Activated CD4-positive, alpha-beta T cell treated with anti-CD3 and anti-CD28 coated beads, Interleukin-2, amount 10 ng/mL, durations not matched to agents 7 days and 5 days (primary cell): ENCODE measurements at places on chromosomes 16 and 17.

DNA sequence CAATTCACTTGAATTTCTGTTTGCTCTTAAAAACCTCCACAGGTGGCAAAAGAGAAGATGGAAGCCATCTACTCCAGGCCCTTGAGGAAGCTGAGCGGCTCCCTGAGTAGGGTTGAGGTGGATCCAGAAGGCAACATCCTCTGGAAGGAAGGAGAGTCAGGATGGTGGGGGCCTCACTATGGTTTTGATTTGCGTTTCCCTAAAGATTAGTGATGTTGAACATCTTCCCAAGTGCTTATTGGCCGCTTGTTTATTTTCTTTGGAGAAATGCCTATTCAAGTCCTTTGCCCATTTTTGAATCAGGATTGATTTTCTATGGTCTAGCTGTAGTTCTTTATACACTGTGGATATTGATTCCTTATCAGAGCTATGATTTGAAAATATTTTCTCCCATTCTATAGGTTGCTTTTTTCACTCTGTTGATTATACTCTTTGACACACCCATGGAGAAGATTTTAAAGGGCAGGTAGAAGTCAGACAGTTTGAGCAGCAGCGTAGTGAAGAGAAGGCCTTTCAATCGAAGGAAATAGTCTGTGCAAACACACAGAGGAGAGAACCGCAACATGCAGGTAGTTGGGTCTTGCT lies 58.6 kb downstream of the WSB1 start:
- peak overlapping the region; percentile 77 for H3K4me3 ChIP-seq
- H3K36me3 ChIP-seq: no peaks in the 10 kb centered on the region
- H3K27ac ChIP-seq: peak overlapping the region; percentile 44
- peaks cover 30% of the 10 kb centered on the region for H3K4me1 ChIP-seq

- H3K27me3 ChIP-seq: peaks cover 4% of the 10 kb centered on the region
- no peak overlapping the region for H3K27ac ChIP-seq
- no peaks in the 10 kb centered on the region for H3K36me3 ChIP-seq
- no peak overlapping the region for H3K4me3 ChIP-seq
- no peak for DNase-seq
- no peaks in the 10 kb centered on the region for H3K4me1 ChIP-seq
Observed at GRCh38 chr17:66016231-66016630, 175.7 kb downstream of the CEP112 start.

DNA sequence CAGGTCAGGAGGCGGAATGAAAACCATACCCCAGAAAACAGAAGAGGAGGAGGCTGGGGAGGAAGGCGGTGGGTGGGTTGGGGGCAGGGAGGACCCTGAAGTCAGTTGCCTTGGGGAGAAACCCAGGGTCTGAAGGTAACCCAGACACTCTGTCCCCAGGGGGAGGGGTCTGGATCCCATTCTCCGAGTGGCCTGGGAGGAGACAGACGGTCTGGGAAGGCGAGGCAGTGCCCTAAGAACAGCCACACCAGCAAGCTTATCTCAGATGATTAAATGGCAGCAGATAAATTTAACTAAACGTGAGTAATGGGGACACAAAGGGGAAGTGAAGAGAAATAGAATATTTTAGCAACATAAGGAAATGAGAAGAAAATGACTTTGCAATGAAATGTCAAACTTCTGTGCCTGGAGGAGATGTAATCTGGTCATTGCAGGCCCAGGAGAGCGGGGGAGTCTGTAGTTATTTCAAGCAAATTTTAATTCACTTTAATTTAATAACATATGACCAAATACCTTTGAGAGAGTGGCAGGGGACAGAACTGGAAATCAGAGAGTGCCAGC lies 21.4 kb upstream of the ZFP90 start:
- H3K36me3 ChIP-seq: no peaks in the 10 kb centered on the region
- no peak overlapping the region for H3K27ac ChIP-seq
- no peak overlapping the region for H3K4me3 ChIP-seq
- H3K27me3 ChIP-seq: peaks cover 5% of the 10 kb centered on the region

GRCh38 chr17:79872762-79873161 lies 33.5 kb upstream of the CBX4 start:
- H3K27ac ChIP-seq: no peak overlapping the region
- H3K36me3 ChIP-seq: no peaks in the 10 kb centered on the region

GRCh38 chr17:83127431-83128160 lies 48.2 kb downstream of the METRNL start:
- peaks cover 18% of the 10 kb centered on the region for H3K4me1 ChIP-seq
- H3K27ac ChIP-seq: no peak overlapping the region
- no peak for DNase-seq
- H3K27me3 ChIP-seq: peaks cover 17% of the 10 kb centered on the region

GRCh38 chr16:49828533-49829267 lies 27.2 kb downstream of the ZNF423 start:
- no peaks in the 10 kb centered on the region for H3K36me3 ChIP-seq
- no peak for DNase-seq
- H3K4me1 ChIP-seq: no peaks in the 10 kb centered on the region
- H3K27ac ChIP-seq: no peak overlapping the region
- peaks cover 3% of the 10 kb centered on the region for H3K27me3 ChIP-seq

DNA sequence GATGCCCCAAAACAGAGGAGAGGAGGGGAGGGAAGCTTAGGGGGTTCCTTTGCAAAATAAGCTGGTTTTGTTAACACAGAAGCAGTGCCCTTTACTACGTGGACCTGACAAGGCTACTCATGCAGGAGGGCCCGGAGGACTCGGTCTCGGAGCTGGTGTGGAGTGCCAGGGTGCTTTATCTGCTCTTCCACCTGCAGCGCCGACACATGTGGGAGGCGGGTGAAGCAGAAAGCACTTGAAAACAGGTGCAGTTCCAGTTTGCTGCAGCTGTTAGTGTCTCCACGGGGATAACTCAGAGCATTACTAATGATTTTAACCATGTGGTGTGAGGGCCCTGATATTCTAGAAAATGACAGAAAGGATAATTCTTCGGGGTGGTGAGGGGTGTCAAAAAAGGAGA lies 35.0 kb upstream of the MNT start:
- H3K4me3 ChIP-seq: no peak overlapping the region
- no peak for DNase-seq
- peaks cover 16% of the 10 kb centered on the region for H3K36me3 ChIP-seq
- no peak overlapping the region for H3K27ac ChIP-seq
- H3K27me3 ChIP-seq: no peaks in the 10 kb centered on the region
- H3K4me1 ChIP-seq: no peaks in the 10 kb centered on the region

GRCh38 chr17:6099492-6099891 lies 29.3 kb downstream of the WSCD1 start:
- no peaks in the 10 kb centered on the region for H3K27me3 ChIP-seq
- H3K36me3 ChIP-seq: no peaks in the 10 kb centered on the region
- H3K4me1 ChIP-seq: no peaks in the 10 kb centered on the region
- no peak for DNase-seq
- no peak overlapping the region for H3K4me3 ChIP-seq

DNA sequence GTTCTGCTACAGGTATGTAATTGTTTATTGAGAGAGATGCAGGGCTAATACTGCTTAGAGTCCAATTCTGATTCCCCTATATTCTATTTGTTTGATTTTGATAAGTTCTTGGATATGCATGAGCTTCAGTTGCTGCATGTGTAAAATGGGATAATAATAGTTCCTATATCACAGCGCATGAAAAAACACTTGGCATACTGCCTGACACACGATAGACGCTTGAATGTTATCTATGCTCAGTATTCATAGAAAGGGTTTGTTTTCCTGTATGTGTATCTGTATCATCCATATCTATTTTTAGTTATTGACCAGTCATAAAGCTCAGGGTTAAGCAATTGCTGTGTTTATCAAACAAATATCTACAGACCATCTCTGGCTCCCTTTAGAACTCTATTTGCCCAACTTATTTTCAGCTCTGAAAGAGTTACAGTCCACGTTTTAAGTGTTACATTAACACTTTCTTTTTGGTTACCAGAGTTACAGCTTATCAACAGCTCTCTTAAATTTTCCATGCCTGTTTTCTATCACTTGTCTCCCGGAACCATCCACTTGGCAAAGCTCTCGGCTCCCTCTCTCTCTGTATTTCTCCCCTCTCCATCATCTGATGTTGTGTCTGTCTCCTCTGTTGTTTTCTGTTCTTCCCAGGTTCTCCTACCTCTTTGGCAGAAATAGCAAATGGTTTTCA lies 334.8 kb downstream of the CBLN1 start:
- H3K36me3 ChIP-seq: no peaks in the 10 kb centered on the region
- DNase-seq: no peak
- no peaks in the 10 kb centered on the region for H3K4me1 ChIP-seq
- no peak overlapping the region for H3K4me3 ChIP-seq

DNA sequence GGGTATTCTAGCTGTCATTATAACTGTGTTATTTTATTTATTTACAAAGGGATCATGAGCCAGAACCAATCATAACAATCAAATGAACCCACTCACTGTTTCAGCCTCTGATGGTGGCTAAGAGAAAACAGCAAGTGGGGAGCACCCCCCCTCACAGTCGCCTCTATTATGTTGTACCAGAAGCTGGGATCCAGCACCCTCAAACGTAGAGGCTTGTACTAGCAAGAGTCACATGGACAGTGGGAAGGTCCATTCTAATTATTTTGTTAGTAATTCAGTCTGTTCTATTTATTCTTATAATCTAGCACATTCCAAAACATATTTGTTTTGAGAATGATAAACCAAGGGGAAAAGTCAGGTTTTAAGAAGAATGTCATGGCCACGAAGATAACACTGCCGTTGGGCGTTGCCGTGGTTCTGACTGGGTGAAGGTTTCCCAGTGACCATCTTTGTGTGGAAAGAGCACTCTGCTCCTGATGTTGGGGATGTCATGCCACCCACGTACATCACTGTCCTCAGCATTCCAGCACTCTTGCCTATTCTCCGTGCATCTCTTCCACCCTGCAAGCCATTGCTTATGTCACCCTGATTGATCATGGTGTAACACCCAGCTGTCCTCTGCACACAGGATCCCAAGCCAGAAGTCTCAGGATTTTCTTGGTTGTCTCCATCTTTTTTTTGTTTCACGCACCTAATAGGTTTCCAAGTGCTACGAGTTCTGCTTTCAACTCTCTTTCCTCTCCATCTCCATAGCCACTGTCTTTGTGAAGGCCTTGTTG lies 205.8 kb downstream of the PRKCA start:
- H3K27me3 ChIP-seq: no peaks in the 10 kb centered on the region
- DNase-seq: no peak
- peak overlapping the region; percentile 88 for H3K27ac ChIP-seq
- no peak overlapping the region for H3K4me3 ChIP-seq
- H3K4me1 ChIP-seq: peaks cover 64% of the 10 kb centered on the region

GRCh38 chr17:9587969-9588656 lies 11.7 kb downstream of the CFAP52 start:
- H3K27me3 ChIP-seq: peaks cover 3% of the 10 kb centered on the region
- H3K36me3 ChIP-seq: no peaks in the 10 kb centered on the region
- no peak overlapping the region for H3K27ac ChIP-seq
- H3K4me1 ChIP-seq: no peaks in the 10 kb centered on the region
- DNase-seq: no peak

DNA sequence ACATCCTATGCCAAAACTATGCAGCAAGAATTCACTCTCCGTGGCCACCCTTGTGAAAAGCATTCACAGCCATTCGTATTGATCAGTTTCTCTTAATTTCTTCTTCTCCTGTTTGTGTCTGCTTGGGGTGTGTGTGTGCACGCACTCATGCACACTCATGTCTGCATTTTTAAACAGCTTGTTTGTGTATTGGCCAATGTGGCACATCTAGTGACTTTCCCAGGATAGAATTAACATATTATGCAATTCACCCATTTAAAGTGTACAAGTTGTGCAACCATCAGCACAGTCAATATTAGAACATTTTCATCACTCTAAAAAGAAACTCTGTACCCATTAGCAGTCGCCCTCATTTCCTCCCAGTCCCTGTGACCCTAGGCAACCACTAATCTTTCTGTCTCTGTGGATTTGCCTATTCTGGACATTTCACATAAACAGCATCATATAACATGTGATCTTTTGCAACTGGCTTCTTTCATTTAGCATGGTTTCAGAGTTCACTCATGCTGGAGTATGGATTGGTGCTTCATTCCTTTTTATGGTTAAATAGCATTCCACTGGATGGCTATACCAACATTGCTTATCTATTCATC lies 20.1 kb downstream of the IRX3 start:
- no peak overlapping the region for H3K27ac ChIP-seq
- no peaks in the 10 kb centered on the region for H3K36me3 ChIP-seq
- no peak overlapping the region for H3K4me3 ChIP-seq
- peaks cover 3% of the 10 kb centered on the region for H3K4me1 ChIP-seq

DNA sequence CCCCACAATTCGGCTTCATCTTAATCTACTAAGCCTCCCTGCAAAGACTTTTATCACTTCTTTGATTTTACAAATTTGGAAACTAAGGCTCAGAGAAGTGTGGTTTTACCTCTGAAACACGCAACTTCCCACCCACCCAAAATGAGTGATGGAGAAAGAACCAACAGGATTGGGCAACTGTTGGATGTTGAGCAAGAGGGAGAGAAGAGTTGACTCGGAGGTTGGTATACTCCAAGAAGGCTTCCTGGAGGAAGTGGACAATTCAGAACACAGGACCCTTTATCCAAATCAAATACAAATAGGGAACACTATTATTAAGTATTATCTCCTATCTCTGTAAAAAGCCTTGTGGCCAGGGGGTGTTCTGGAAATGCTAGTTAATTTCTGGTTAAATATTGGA lies 323.0 kb downstream of the C16orf95 start:
- no peak overlapping the region for H3K27ac ChIP-seq

GRCh38 chr16:65406933-65407332 lies 285.1 kb upstream of the CDH11 start:
- DNase-seq: no peak
- H3K36me3 ChIP-seq: no peaks in the 10 kb centered on the region

DNA sequence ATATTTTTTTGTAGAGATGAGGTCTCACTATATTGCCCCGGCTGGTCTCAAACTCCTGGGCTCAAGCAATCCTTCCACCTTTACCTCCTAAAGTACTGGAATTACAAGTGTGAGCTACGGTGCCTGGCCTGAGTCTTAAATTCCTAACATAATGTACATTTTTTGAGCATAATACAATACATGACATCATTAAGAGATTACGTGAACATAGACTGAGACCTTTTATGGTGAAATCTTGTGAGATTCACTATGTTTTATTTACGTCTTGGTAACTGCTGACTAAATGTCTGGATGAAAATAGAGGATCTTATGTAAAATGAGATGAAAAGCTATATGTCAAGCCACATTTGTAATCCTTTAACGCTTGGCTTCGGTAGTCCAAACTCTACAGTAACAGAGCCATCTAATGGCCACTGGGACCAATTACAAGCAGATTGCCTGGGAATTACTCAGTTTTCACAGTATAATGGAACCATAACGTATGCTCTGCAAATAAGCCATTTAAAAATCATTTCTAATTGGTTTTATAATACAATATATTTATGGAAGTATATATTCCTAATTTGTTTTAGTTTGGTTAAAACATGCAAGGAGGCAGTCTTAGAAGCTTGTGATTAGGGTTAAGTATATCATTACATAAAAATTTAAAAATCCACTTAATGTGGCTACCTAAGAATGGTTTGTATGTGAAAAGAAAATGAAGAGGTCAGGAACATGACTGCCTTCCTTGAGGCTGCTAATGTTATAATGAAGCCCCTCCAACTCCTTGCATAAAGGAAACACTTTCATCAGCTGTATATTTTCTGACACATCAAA lies 8.1 kb upstream of the EFCAB13 start:
- peaks cover 2% of the 10 kb centered on the region for H3K4me1 ChIP-seq
- DNase-seq: peak; percentile 36
- H3K36me3 ChIP-seq: no peaks in the 10 kb centered on the region
